Amygdala (tissue), 56 donors: ENCODE measurements at places on chromosomes 3 and 15.

GRCh38 chr15:90705212-90705611, 11.9 kb upstream of the BLM start:
- no peak for DNase-seq

- DNase-seq, result no peak
These were observed 23.4 kb downstream of the FNDC3B start for GRCh38 chr3:172062761-172063160.

GRCh38 chr3:147370349-147370748, 36.0 kb downstream of the ZIC4 start:
- no peak for DNase-seq

DNA sequence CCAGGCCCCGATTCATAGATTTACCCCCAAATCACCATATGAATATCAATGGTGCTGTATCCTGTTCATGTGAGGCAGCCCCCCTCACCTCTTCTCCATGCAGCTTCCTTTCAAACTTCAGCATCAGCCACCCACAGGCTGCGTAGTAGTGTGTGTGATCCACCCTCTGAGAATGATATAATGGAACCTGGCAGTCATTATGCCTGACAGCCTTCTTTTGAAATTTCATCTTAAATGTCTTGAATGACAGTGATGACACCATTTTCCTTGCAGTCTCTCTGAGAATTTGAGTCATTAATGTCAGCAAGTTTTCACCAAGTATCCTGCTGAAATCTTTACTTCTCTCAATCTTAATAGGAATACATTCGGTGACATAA, 3.5 kb upstream of the CLRN1 start:
- DNase-seq, result no peak

GRCh38 chr3:106206146-106206545, 337.3 kb upstream of the CBLB start:
- DNase-seq, result no peak

GRCh38 chr15:59352189-59352588, 20.5 kb downstream of the MYO1E start:
- no peak for DNase-seq

- no peak for DNase-seq
These were observed 43.9 kb downstream of the PPCDC start for GRCh38 chr15:75067123-75067830.

DNA sequence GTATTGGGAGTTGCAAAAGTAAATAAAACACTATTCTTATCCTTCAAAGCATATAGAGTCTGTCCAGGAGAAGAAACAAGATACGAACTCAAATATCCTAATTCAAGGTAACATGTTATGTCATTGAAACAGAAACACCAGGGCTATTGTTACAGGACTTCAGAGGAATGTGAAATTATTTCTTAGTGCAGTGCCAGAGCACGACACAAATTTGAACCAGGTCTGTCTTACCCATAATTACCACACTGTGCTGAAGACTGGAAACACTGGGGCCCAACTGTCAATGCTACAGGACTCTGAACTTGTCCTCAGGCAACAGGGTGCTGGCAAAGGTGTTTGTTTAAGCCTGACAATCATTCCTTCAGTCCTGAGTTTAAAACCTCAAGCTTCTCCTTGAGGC, 633.6 kb upstream of the UBE2E2 start:
- DNase-seq, result no peak

DNA sequence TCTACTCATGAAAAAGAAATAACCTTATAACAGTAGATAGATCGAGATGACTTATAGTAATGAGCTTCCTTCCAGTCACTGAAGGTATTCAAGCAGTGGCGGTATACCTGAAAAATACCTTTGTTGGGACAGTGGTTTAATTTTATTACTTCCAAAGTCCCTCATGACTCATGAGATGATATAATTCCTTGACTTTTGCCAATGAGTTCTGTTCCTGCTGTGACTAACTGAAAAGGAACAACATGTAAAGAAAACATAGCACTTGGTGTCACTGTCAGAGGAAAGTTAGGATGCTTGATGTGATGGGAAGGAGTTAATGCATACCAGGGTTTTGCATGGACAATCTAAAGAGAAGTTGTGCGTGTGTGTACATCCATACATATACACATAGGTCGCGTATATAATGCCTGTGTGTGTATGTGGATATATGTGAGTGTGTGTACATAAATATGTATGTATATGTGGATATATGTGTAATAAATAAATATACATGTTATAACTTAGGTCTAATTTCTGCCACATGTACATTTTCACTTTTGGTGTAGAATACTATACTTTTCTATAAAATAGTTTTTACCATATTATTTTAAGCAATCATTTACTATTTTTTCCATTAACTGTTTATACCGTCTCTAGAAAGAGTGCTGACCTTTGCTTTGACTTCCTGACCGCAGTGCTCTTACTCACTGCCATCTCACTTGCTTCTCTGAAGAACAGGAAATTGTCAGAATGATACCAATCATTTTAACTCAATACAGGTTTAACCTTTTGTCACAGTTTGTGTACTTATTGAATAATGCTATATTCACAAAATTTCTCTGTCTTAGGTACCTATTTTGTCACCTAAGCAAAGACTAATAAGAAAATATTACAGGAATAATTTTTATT, 12.6 kb upstream of the PAK2 start:
- DNase-seq, result no peak

DNA sequence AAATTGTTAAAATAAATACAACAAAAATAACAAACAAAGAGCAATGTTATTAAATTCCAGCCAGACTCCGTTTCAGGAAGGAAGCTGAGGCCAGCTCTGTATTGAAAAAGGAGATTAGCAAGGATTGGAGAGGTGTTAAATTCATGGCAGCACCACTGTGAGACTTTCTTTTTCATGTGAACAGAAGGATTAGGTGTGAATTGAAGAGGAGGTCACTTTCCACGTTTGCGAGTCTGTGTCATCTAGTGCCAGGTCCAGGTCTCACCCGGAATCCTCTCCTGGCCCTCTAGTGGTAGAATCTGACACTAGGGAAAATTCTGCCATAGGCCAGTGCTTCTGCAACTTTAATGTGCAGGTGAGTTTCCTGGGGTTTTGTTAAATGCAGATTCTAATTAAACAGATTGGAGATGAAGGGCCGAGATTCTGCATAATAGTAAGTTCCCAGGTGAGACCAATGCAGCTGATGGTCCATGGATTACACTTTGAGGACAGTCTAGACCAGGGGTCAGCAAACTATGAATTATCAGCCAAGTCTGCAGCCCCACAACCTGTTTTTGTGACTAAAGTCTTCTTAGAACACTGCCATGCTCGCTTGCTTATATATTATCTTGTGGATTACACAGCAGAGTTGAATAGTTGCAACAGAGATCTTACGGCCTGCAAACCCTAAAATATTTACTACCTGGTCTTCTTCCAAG, 9.2 kb upstream of the SLC6A1 start:
- DNase-seq, result no peak

DNA sequence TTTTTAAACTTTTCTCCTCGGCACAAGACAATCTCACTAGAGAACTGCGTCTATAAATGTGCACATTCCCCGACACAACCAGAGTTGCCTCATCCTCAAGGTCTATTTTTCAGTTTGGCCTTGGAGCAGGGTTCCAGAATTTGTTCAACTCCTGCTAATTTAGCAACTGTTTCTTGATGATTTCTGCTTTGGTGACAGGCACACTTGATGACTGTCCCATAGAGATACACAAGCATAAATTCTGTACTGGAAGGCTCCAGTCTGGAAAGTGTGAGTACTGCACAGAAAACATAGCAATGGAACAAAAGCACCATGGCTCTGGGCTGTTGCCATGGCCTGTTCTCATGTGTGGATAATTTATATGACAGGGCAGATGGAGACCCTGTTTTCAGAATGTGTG, 379.6 kb upstream of the PDZRN3 start:
- no peak for DNase-seq

- DNase-seq, result no peak
These were observed 212.2 kb upstream of the GOLIM4 start for GRCh38 chr3:168307893-168308292.

DNA sequence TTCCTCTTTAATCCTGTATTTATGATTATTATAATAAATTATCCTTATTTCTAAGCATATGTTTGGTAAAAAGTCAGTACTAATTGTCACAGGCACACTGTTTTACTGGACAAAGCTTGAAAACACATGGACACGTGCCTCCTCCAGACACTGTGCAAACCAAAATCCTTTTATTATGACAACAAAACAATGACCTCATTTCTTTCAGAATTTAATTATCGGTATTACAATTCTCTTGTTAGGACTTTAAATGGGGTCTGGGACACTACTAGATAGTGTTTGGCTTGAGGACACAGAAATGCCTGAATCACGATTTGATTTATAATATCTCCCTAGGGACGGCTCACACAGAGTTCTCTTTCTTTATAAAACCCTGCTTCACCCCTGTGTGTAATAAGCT, 107.3 kb upstream of the IGSF10 start:
- no peak for DNase-seq

DNA sequence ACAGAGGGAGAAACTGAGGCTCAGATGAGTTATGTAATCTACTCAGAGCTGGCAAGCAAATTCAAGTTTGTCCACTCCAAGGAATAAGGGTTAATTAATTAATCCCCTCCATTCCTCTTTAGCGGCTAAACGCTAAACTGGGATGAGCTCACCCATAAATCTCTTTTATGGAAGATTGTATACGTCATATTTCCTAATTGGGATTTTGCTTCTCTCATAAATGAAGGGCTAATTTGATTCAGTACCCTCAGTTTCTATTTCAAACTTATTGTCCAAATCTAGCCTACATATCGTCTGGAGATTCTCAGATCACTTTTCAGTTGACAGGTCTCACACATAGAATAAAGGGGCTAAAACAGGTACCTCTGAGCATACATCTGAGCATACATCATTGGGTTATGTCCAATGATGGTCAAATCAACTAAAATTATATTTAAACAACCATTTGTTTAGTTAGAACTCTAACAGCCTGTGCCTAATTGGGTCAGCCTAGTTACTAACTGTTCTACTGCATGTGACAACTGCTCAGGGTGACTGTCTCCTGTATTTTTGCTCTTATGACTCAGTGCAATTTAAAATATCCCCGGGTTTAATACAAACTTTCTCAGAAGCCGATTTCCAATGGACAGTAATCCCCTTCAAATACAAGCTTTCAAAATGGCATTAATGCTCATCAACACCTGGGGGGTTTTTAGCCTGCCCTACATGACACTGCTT, 57.6 kb upstream of the PLXND1 start:
- no peak for DNase-seq

DNA sequence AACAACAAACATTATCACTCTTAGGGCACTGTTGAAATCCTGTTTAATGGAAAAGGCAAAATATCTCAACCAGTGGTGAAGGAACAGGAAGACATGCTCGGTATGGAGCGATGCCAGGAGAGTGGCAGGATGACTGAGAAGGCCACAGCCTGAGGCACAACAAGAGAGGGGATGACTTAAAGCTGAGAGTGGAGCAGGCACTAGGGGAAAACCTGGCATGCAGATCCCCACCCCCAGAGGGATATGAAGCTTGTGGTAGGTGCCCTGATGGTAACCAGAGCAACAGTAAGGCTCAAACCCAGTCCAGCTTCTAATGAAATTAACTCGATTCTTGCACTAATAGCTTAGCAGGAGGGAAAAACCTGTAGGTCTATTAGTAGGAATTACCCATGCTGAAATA, 40.4 kb downstream of the LYSMD4 start:
- DNase-seq, result no peak

DNA sequence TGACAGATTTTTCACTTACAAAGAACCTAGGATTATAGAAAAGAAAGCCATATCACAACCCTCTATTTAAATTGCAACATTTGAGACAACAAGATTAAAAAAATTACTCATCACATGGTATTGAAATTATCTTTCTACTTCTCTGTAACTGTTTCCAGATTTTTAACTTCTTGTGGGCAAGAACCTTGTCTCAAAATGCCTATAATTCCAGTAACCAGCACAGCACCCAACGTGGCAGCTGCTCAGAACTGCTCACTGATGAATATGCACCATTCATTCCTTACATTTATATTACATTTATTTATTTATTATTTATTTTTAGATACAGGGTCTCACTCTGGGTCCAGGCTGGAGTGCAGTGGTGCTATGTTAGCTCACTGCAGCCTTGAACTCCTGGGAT, 216.1 kb downstream of the THRB start:
- no peak for DNase-seq

- no peak for DNase-seq
These were observed 55.0 kb downstream of the UBE2E2 start for GRCh38 chr3:23258110-23258509.

- DNase-seq, result no peak
These were observed 26.1 kb downstream of the TBC1D21 start for GRCh38 chr15:73899197-73900094.

GRCh38 chr3:149871855-149872254, 58.8 kb downstream of the RNF13 start:
- no peak for DNase-seq
